ENCODE measurements at places on chromosomes 16 and 17.

DNA sequence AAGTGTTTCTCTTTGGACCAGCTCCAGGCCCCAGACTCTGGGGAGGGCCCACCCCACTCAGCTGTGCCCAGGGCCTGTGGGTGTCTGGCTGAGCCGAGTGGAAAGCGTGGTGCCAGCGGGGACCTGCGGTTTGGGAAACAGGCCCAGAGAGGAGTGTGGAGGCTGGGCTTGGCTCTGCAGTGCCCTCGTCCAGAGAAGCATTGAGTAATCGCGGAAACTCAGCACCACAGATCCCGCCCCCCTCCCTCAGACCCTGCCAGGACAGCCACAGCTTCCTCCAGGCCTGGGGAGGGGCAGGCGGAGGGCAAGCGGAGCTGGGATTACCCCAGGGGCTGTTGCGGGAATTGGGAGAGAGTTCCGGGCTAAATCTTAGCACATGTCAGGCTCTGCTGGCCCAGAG is 14.6 kb upstream of the PITPNA start:
- DNase-seq, result peak; percentile 93

DNA sequence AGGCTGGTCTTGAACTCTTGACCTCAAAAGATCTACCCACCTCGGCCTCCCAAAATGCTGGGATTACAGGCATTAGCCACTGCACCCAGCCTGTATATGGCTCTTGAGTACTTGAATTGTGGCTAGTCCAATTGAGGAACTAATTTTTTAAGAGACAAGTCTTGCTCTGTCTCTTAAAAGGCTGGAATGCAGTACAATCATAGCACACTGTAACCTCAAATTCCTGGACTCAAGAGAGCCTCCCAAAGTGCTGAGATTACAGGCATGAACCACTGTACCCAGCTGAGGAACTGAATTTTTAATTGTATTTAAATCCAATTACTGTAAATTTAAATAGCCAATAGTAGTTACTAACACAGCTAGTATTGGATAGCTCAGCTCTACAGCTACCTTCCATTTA is 50.6 kb downstream of the MED13 start:
- DNase-seq, result no peak

DNA sequence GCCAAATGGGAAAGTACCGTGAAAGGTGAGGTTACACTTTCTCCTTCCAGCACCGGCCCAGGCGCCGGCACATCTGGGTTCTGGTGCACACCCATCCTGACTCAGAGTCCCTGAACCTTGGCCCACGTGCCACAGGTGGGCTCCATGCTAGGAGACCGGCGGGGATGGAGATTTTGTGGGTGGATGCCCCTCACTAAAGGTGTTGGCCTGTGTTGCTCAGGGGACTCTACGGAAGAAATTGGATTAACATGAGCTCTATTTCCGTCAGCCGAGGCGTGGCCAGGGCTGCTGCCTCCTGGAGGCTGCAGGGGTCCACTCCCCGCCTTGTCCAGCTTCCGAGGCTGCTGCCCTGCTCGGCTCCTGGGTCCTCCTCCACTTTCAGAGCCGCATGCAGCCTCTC is 30.8 kb downstream of the FBXO31 start:
- DNase-seq, result no peak

- DNase-seq, result no peak
Measured at GRCh38 chr17:49889500-49889899, 41.6 kb upstream of the TAC4 start.

DNA sequence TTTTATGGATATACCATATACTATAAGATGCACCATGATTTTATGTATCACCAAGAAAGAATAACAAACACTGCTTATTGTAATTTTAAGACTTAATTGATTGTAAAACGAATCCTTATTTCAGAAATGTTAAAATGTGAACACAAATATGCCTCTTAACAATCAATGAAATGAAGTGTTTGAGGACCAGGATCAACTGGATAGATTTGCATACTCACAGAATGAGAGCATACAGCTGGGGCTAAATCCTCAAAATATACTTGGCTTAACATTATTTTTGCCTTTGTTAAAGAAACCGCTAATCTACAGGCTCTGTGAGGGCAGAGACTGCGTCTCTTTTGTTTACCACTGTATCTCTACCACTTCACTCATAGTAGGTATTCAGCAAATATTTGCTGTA is 93.6 kb downstream of the SPACA3 start:
- DNase-seq, result no peak

Measured in adrenal gland (tissue), 19 donors.